NCI-H1436 treated with DMSO at 0.1 percent for 48 hours (cell line): ENCODE measurements at places on chromosomes 2 and 18.

DNA sequence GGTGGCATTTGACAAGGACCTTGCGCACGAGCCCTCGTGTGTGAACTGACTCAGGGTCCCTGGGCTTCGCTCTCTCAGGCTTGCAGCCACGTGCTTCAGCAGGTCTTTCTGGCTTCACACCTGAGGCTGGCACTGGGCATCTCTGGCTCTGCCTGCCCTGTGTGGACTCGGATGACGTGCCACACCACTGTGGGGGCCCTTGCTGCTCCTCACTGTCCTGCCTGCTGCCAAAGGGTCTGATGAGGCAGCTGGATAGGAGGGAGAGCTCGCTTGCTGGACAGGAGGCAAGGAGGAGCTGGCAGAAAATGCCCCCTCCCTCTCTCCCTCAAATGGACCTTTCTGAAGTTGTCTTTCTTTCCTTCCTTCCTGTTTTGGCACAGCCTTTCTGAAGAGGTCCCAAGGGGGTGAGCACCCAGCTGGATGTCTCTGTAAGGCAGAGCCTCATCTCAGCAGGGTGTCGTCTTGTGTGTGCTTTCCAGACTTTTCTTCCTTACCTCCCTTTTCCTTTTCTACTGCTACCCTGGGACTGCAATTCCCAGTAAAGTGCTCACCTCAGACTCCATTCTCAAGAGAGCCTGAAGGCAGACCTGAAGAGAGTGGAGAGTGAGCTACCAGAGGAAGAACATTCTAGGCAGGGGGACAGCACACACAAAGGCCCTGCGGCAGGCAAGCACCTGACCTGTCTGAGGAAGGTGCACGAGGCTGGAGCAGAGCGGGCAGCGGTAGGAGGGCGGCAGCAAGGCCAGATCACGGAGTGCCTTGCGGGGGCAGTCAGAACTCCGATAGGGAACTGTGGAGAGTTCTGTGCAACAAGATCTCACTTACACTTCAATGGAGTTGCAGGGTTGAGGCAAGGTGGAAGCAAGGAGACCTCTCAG, 5.3 kb downstream of the PER2 start:
- DNase-seq: no peak

DNA sequence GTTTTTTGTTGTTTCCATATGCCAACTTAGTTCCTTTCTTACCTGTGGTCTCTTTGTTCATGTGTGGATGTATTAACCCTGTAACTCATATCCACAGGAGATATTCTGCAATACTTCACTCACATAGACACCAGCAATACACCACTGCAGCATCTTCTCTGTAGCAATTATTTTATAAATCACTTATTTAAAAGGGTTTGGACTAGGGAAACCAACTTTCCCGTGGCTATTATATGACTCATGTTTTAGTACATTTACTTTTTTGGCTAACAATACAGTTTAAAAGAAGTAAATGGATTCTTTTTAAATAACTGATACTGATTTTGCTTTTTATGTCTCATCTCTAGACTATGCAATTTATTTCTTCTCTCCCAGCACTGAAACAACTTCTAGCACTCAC, 488.9 kb downstream of the MBD2 start:
- DNase-seq: no peak

DNA sequence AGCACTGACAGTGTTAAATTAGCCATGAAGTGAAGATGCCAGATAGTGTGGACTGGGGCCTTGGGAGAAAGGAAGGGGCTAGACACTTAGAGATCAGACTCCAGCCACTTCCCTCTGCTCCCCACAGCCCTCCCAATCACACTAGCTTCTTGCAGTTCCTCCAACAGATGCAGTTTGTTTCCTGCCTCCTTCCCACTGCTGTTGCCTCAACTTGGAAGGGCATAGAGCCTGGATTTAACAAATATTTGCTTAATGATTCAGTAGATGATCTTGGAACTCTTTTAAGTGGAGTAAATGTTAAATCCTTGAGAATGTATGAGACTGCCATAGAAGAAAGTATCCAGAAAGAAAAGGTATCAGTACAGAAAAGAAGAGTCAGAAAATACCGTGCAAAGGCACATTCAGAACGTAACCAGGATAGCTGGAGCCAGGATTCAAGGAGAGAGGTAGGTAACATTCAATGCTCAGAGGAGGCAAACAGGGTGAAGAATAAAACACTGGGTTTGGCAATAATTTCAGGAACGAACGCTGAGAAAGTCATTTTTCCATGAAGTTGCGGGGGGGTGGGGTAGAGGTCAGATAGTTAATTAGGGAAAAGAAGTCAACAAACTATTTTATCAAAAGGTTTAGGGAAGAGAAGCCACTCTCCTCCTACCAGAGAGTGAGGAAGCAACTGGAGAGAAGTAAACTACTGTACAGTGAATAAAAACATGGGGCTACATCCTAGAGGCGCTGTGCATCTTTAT, 1.3 kb upstream of the BZW1 start:
- DNase-seq: no peak

DNA sequence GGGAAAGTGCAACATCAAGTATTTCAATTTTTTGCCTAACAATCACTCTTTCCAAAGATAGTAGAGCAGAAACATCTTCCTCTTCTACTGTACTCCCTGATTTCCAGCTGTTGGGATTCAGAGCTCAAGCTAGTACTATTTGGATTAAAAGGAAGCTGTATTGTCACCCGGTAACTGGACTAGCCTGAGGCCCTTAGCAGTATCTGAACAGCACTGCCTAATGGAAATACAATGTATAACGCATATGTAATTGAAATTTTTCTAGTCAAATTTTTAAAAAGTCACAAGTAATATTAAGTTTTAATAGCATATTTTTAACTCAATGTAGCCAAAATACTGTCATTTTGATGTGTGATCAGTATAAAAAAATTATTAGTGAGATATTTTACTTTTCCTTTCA, 86.2 kb downstream of the COX7A2L start:
- no peak for DNase-seq
